Renal cortical epithelial cell (primary cell): ENCODE measurements at places on chromosomes 7 and 10. TPM values are rescaled to one million over a fixed set of nuclear protein-coding genes. Genes with fewer than 3 reads are reported as not detected.
A peak's percentile ranks its signal among the peaks of the same experiment; 100 is the strongest.

DNA sequence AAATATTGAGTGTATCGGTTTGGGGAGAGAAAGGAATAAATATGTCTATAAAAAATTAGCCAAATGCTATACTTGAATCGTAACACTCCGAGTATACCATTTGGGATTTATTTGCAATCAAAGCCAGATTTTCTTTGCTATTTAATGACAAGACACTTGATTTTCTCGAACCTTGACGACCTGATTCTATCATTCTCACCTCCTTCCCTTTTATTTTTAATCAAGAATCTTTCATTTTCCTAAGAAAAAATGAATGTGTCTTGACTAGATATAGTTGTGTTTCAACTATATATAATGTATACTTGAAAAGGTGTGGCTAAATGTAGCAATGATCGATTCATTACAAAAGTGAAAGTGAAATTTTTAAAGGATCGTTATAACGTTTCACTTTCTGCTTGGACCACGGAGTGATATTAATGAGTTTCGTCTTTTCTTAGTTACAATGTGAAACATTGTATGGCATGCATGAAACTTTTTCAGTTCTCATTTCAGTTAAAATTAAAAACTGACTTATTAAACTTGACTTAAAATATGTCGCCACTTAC lies 562 bp downstream of the NUB1 start:
- peak; percentile 21 for DNase-seq

DNA sequence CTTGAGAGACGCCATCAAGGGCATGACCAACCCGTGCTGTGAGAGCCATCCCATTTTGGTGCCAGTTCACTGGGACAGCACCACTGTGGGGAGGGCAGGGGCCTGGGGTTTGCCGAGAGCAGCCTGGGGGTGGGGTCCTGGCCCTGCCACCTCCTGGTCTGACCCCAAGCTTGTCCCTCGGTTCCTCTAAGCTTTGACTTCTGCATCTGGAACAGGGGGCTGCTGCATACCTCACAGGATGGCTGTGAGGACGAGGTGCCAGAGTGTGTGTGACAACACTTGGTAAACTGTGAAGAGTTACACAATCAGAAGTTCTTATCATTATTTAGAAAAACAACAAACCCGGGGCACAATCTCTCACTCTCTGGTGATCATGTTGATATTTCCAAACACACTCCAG lies 89.9 kb downstream of the CRTAC1 start:
- no peak for DNase-seq

DNA sequence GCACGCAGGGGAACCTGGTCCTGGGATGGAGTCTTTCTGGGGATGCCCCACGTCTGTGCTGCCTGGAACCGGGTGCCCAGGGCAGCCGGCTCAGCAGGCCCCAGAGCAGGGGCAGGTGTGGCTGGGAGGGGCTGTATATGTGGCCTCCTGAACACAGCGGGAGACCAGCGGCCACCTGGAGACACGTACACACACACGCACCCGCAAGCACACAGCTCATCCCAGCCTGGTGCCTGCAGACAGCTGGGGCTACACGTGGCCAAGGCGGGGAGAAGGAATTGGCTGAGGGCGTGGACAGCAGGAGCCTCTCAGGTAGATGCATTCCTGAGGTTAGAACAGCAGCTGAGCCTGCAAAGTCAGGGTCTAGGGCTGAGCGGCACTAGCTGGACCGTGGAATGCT lies 14.0 kb downstream of the ADAM8 start:
- DNase-seq: no peak

GRCh38 chr10:126646110-126646509 lies 24.4 kb downstream of the C10orf90 start:
- no peak for DNase-seq

DNA sequence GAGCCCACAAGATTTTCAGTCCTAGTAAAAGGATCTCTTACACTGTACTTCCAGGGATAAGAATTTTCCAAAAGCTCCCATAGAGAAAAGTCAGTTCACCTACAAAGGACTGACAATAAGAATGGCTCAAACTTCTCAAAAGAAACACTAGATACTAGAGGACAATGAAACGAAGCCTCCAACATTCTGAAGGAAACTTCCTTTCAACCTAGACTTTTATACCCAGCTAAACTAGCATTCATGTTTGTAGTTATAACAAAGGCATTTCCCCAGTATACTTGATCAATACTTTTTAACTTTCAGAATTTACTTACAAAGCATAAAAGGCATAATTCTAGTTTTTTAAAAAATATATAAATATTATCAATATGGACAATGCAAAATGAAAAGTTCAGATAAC lies 41.0 kb upstream of the DNAAF5 start:
- no peak for DNase-seq

- no peak for DNase-seq
Observed at GRCh38 chr7:5077740-5078139, 32.1 kb downstream of the RBAK start.

DNA sequence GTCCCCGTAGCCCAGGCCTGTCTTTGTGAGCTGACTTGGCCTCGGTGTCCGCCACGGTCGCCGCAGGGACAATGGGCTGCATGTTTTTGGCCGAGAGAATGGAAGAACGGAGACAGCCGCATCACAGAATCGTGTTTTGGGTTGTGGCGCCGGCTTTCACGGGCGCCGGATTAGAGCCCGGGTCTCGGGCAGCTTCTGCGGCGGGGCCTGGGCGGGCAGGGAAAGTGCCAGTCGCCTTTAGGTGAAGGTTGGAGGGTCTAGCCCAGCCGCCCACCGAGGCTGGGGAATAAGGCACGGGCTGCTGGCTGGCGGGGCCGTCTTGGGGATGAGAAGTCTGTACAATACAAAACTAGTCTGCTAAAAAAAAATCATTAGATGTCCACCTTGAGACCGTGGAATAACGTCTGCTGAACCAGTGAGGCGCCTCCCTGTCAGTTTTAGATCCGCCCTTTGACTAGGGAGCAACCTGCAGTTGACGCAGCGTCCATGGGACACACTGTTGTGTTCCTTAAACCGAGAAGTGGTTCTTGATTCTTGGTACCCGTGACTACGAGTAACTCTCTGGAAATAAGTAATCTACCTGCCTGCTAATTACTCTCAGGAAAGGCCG lies 577 bp downstream of the DNAJB9 start:
- peak; percentile 88 for DNase-seq

DNA sequence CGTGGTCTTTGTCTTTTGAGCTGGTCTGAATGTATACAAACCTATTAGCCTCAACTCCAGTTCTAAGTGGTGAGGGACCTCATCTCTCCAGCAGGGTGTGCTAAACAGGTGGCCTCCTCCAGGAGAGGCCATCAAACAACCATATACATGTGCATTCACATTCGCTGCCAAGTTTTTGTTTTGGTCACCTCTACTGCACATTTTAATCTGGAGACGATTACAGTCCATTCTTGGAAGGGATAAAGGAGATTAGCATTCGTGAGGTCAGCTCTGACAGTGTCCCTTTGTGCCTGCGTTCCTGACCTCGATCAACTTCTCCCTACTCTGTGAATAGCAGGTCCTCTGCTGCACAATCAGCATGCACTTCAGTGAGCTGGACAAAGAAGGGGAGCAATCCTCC lies 60.8 kb downstream of the RHOBTB1 start:
- no peak for DNase-seq

- no peak for DNase-seq
Observed at GRCh38 chr10:28627102-28627501, 50.2 kb upstream of the BAMBI start.

DNA sequence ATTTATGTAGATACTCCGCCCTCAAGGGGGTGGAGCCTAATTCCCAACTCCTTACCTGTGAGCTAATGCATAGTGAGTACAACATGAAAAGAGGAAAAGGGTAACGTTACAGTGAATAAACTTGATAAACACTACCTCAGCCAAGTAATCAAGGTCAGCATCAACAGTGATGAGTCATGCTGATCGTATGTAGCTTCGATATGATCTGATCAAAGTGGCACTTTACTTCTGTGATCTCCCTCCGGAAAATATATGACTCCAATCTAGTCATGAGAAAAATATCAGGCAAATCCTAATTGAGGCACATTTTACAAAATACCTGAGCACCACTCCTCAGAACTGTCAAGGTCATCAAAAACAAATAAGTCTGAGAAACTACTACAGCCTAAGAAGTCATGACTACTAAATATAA lies 70.4 kb downstream of the VTI1A start:
- DNase-seq: peak; percentile 57

DNA sequence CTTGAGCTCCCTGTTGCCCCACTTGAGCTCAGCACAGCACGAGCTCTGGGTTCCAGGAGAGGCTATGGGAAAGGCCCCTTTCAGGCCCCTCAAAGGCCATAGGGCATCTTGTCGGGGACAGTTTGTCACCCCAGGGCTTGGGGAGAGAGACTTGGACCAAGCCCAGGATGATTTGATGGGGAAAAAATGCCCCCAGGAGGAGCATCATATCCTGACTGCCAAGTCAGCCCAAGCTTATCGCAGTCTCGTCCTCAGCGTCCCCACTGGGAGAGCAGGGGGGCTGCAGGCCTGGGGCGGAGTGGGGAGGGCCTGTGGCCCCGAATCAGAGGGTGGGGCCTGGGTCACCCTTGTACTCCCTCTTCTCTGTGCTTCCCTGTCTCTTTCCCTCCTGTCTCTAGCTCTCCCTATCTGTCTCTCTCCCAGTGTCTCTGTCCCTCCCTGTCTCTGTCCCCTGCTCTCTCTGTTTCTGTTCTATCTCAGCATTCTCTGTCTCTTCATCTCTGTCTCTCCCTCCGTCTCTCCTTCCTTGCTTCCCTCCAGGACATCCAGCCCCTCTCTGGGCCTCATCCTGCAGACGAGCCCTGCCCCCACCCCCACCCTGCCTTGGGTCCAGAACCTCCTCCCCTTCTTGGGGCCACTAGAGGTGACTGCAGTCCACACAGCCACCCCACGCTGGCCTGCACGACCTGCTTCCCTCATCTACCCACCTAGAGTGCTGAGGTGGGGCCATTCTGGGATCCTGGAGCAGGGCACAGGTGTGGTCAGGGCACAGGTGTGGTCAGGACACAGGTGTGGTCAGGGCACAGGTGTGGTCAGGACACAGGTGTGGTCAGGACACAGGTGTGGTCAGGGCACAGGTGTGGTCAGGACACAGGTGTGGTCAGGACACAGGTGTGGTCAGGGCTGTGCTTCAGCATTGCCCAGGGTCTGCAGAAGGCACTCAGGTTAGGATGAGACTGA lies 17.3 kb upstream of the GRIFIN start:
- DNase-seq: no peak

DNA sequence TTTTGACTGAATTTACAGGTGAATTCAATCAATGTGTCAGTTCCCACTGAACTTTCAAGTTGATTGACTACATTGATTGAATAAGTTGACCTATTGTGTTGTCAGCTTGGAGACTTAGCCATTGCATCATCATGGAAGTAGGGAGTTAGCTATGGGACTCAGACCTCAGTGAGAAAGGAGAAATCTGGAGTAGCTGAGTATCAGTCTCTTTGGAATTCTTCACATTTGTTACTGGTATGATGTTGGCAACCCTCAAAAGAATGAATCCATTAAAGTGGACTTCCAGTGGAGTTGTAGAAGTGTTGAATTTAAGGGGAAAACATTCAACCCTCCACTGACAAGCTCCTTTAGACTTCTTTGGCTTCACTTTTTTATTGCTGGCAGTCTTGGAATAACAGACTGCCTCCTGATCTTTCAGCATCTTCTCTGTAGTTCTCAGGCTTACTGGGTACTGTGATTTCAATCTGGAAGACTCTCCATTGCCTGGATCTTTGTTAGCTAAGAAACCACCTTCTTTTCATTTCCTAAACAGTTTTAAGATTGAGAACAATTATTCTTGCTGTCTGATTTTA lies 160.3 kb upstream of the NRP1 start:
- DNase-seq: no peak

- no peak for DNase-seq
Observed at GRCh38 chr7:16261100-16261499, 160.2 kb downstream of the CRPPA start.

- no peak for DNase-seq
Observed at GRCh38 chr7:3010161-3010560, 33.5 kb downstream of the CARD11 start.

- peak; percentile 62 for DNase-seq
Observed at GRCh38 chr10:3886191-3886590, 101.2 kb upstream of the KLF6 start.

GRCh38 chr10:69465457-69466157 lies 14.3 kb downstream of the TSPAN15 start:
- DNase-seq: no peak

- no peak for DNase-seq
Observed at GRCh38 chr7:43735403-43735801, 6.1 kb upstream of the COA1 start.

- no peak for DNase-seq
Observed at GRCh38 chr7:80785961-80786536, 132.8 kb downstream of the SEMA3C start.

GRCh38 chr7:38674513-38674912 lies 43.3 kb upstream of the AMPH start:
- DNase-seq: no peak

DNA sequence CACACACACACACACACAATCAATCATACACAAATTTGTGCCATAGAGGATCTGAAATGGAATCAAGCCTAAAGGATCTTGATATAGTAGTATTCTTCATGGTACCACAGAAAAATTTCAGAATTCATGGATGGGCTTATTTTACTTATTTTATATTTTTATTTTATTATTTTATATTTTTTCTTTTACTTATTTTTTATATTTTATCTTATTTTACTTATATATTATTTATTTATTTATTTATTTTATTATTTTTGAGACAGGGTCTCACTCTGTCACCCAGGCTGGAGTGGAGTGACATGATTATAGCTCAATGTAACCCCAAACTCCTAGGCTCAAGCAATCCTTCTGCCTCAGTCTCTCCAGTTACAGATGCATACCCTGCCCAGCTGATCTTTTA lies 16.7 kb downstream of the SHTN1 start:
- DNase-seq: no peak

Gene MOGAT3
- not detected in 2 replicates for total RNA-seq

DNA sequence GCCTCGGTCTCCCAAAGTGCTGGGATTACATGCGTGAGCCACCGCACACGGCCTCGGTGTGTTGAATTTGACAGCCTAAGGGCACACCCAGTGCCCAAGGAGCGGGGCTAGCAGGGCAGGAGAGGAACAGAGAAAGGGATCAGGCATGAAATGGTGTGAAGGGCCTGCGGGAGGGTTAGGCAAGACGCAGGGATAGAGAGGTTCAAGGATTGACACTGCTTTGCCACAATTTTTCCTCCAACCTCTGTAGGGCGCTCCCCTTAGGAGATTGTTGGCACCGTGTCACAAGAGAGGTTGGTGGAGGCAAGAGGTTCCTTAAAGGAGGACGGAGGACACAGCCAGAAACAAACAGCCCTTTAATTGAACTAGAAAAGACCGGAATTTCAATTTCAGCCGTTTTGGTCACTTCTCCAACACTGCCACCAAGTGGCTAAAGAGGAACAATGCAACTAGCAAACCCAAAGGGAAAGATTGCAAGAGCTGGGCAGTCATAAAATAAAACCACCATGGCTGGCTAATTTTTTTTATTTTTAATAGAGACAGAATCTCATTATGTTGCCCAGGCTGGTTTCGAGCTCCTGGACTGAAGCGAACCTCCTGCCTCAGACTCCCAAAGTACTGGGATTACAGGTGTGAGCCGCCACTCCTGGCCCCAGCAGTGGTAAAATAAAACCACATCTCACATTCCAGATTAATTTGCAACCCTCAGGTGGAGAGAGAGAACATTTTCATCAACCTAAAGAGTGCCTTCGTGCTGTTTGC lies 6.9 kb upstream of the CREB3L2 start:
- peak; percentile 58 for DNase-seq

GRCh38 chr10:113000876-113001598 lies 51.0 kb downstream of the TCF7L2 start:
- peak; percentile 64 for DNase-seq

- peak; percentile 13 for DNase-seq
Observed at GRCh38 chr7:101677797-101678479, 48.8 kb upstream of the MYL10 start.

GRCh38 chr7:26912338-26912737 lies 47.9 kb upstream of the SKAP2 start:
- DNase-seq: peak; percentile 31
